ENCODE measurements at places on chromosomes 2 and 18.
A peak's percentile ranks its signal among the peaks of the same experiment; 100 is the strongest.

DNA sequence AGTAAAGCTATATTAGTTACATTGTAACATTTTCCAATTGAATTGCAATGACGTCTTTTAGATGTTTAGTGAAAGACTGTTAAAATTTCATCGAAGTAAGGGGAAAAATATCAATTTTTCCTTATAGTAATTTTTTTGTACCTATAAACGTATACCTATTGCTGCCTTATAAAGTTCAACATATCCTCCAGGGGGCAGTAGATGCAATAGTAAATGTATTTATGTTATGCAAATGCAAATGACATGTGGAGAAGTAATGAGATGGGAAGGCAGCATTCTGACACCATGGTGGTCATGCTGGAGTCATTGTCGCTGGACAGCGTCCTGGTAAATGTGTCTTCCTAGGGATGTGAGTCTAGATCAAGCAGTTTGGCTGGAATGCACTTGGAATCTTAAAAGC is 38.7 kb downstream of the MSTN start:
- DNase-seq, result peak; percentile 1

DNA sequence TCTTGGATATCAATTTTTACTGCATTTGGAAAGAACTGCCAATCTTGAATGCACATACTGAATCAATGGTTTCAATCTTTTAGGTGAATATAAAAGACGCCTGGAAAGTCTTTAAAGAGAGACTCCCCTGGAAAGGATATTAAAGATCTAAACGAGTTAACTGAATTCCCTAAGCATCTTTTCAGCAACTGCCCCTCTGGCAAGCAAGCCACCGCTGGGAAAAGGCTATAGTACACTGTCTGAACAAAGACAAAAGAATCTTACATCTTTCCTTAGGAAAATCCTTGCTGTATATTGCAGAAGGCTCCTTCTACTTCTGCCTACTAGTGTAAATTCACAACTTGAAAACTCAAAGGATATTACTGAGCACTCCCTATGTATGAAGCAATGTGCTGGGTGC is 28.0 kb downstream of the MYO5B start:
- DNase-seq, result no peak

DNA sequence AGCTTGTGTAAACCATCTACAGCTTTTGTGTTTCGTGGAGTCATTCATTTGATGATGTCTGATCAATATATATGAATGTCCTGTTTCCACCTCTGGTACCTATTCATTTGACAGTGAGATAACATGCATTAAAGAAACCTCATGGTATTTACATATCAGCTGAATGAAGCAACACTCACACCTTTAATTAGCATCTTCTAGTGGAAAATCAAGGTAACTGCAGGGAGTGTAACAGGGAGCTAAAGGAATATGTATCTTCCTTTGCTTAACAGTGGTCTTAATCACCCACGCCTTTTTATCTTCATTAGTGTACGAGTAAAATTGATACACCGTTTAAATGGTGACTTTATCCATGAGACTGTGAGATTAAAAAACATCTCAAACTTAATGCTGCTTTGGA is 15.6 kb downstream of the SLC39A10 start:
- no peak for DNase-seq

GRCh38 chr18:813172-814071 is 1.4 kb upstream of the YES1 start:
- DNase-seq, result no peak

- no peak for DNase-seq
These were observed 127.5 kb downstream of the NCK2 start for GRCh38 chr2:105872142-105872728.

- peak; percentile 77 for DNase-seq
These were observed 102.7 kb downstream of the CSRNP3 start for GRCh38 chr2:165572151-165572550.

- DNase-seq, result no peak
These were observed 1013.2 kb upstream of the FANCL start for GRCh38 chr2:59254279-59254678.

- no peak for DNase-seq
These were observed 104.7 kb upstream of the DSEL start for GRCh38 chr18:67621049-67621713.

DNA sequence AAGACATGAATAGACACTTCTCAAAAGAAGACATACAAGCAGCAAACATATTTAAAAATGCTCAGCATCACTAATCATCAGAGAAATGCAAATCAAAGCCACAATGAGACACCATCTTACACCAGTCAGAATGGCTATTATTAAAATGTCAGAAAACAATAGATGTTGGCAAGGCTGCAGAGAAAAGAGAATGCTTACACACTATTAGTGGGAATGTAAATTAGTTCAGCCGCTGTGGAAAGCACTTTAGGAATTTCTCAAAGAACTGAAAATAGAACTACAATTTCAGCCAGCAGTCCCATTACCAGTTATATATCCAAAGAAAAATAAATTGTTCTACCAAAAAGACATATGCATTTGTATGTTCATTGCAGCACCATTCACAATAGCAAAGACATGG is 61.7 kb downstream of the STRADB start:
- no peak for DNase-seq

GRCh38 chr2:36441816-36442215 is 86.2 kb downstream of the CRIM1 start:
- peak; percentile 2 for DNase-seq

DNA sequence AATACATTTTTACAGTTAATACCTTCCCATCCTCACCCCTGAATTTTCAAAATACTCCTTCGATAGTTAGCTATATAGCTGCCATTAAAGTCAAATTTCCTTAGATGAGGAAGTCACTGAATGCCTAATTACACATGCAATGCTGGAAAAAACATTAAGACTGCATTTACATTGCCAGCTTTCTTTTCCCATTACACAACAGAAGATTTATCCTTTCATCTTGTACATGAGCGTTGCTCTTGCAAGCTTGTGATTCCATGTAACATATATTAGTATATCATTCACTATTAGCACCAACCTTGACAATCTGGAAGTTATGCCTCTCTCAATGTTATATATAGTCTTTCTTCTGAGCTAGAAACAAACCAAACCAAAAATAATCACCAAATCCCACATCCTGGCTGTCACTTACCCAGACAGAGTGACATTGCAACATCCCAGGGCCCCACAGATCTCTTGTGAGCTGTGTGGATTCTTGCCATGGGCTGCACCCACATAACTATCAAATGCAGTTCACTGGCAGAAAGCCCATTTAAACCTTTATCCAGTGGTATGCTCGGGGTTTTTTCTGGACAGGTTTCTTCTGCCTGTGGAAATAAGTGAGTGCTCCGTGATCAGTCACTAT is 79.2 kb upstream of the PAPOLG start:
- DNase-seq, result no peak

GRCh38 chr2:99821572-99821971 is 320.8 kb downstream of the AFF3 start:
- DNase-seq, result no peak

DNA sequence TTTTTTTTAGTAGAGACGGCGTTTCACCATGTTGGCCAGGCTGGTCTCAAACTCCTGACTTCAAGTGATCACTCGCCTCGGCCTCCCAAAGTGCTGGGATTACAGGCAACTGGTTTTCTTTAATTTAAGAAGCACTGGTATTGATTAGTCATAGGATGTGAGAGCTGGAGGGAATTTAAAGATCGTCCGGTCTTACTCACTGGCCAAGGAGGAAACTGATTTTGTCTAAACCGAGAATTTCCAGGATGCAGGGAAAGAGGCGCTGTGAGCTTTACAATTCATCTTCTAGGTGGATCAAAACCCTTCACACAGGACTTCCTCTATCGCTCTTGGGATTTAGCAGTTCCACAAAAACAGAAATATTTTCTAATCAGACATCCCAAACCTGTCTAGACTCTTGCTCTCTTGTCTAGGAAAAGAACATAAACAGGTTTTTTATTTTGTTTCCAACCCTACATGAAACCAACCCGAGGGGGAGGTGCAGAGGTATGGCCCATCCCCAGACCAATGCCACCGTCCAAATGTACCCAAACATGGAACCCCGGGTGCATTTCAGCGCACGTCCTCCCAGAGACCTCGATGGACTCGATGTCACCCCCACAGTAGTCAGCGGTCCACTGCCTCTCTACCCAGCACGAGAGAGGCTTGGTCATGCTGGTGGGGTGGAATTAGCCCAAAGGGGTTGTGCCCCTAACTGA is 12.5 kb upstream of the TUBB6 start:
- no peak for DNase-seq

DNA sequence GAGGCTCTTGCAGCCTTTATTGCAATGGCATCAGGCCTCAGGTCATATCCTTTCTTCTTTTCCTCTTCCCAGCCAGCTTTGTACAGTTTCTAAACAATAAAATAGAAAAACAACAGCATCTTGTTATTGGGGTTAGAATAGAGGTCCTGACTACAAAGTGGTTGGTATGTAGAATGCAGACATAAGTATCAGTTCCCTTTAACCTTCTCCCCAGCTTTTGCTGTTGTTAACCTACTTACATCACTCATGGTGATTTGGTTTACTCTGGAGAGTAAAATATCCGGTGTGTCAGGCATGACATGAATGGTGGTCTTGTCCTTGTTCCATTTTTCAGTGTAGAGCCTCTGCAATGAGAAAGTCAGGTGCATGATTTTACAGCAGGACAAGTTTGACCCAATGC is 69.8 kb downstream of the NEB start:
- DNase-seq, result no peak

- no peak for DNase-seq
These were observed 54.6 kb downstream of the ZFP36L2 start for GRCh38 chr2:43171789-43172188.

DNA sequence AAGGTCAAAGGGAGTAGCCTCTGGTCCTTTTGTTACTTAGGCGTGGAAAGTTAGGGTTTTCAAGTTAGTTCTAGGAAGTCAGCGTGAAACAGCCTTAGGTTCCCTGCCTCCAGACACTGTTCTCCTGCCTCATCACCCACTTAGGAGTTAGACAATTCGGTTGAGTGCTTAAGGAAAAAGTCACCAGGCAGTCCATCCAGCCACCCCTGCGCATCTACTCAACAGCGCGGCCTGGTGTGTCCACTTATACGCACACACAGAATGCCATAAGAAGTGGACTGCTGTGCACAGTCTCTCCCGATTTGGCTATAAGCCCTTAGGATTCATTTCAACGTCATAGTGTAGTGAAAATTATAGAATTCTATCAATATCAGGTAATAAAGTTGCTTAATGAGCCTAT is 470.8 kb upstream of the TNP1 start:
- DNase-seq, result no peak

Measured in NCI-H774 (cell line).